GM04504 (cell line): ENCODE measurements at places on chromosomes 7 and 10.

- no peak for DNase-seq
Observed at GRCh38 chr10:47378183-47378510, 5.9 kb downstream of the ZNF488 start.

DNA sequence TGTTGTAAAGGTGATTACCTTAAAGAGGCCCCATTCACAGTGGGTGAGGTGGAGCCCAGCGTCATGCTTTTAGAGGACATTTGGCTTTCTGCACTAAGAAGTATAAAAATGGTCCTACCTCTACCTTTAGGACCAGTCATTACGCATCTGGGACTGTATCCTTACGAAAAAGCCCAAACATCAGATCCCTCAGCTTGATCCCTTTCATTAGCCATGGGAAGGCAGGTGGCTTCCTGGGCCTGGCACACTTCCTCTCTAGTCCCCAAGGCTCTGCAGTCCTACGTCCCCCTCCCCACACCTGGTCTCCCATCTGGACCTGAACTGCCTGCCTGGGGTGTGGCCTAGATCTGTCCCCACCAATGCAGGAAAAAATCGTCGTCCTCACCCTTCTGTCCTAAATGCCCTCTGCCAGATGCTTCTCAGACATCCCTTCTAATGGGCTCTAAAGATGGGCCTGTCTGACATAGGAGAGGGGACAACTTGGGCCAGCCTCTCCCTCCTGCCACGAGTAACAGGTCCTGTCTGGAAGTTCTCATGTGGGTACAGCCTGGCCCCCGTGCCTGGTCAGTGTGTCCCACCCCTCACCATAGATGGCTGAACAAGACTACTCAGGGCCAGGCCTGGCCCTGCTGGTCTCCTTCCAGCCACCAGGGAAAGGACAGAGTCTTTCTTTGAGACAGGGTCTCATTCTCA, 11.8 kb upstream of the SLC18A3 start:
- no peak for DNase-seq

- no peak for DNase-seq
Observed at GRCh38 chr10:80288849-80289248, 609 bp downstream of the MAT1A start.

- no peak for DNase-seq
Observed at GRCh38 chr10:105697290-105697780, 1056.2 kb downstream of the SORCS3 start.
